K562 (cell line): ENCODE measurements at places on chromosomes 7 and 10. TPM values are rescaled to one million over a fixed set of nuclear protein-coding genes. Genes with fewer than 3 reads are reported as not detected.

Gene NPSR1
- total RNA-seq, result not detected in 2 replicates

- no peak for DNase-seq
Observed at GRCh38 chr10:13834581-13835286, 248.0 kb downstream of the PRPF18 start.

DNA sequence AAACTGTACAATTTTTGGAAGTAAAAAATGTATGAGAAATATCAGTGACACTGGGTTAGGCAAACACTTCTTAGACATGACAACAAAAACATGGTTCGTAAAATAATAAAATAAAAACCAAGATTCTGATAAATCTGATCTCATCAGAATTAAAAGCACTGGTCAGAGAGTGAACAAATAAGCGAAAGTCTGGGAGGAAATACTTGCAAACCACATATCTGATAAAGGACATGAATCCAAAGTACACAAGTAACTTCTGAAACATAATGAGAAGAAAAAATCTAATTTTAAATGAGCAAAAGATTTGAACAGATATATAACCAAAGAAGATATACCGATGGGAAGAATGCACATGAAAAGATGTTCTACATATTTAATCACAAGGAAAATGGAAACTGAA is 91.5 kb downstream of the RTKN2 start:
- DNase-seq, result no peak

Gene SDK1
- 0.16 TPM in 2 replicates for total RNA-seq

Gene IL2RA
- total RNA-seq, result 0.95 and 1.1 TPM in 2 replicates

Gene CCDC7
- total RNA-seq, result 3.0 and 3.3 TPM in 2 replicates

Gene TAX1BP1
- total RNA-seq, result 59.5 and 61.8 TPM in 2 replicates

GRCh38 chr7:99789441-99790070 is 5.6 kb upstream of the CYP3A4 start:
- no peak for DNase-seq

DNA sequence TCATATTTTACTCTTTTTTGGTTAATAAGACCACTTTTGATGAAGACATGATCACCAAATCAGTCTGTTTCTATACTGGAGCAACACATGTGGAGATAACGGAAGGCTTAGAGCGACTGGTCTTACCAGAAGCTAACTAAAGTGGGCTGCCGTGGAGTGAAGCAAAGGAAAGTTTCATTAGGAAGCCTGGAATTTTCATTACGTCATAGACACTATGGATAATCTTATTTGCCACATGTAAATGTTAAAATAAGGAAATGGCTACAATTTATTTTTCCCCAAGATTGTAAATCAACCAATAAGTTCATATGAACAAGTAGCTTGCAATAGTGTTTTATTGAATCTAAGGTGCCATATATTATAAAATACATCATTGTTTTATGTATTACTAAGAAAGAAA is 185.4 kb downstream of the PHTF2 start:
- no peak for DNase-seq

Gene EIF5AL1
- total RNA-seq, result 0.27 and 0.31 TPM in 2 replicates

Gene PTEN
- total RNA-seq, result 25.0 and 28.4 TPM in 2 replicates

GRCh38 chr10:49220679-49221078 is 32.5 kb upstream of the TMEM273 start:
- DNase-seq, result no peak

Gene SLC16A9
- 1.7 and 2.1 TPM in 2 replicates for total RNA-seq

DNA sequence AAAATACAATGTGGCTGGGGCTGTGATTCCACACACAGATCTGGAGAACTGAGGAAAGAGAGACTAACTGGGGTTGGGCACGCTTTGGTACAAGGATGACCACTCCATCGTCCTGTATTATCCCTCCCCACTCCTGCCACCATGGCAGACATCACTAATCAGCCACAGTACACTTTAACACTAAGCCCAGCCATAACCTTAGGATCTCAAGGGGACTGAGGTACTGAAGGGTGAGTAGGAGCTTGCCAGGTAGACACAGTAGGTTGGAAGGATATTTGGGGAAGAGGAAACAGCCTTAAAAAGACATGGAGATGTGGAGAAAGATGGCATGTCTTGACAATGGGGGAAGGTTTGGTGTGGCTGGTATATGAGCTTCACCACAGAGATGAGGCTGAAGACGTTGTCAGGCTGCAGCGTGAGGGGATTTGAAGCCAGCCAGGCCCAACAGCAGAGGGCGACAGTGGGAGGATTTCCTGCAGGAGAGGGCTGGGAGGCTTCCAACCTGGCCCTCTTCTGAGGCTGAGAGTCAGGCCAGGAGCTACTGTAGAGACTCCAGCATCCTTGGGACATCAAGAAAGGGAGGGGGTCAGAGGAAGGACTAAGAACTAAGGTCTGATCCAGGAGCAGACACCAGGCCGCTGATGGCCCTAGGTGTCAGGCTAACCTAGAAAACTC is 58.6 kb upstream of the COL13A1 start:
- peak; percentile 42 for DNase-seq

- DNase-seq, result no peak
Observed at GRCh38 chr7:42580061-42580460, 331.8 kb downstream of the C7orf25 start.

DNA sequence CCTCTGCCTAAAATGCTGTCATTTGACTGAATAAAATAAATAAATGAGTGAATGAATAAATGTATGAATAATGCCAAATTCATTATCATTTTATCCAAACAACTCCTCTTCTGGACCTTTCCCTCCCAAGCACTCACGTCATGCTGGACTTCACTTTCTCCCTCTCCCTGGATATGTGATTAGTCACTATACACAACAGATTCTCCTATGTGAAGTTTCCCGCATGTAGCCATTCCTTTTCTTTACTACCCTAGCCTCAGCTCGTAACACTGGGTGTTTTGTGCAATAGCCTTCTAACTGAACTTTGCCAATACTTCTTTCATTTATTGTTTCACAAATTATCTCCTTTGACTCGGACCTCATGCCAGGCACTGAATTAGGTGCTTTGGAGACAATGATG is 87.6 kb upstream of the IL6 start:
- no peak for DNase-seq

- no peak for DNase-seq
Observed at GRCh38 chr10:122665329-122665860, 34.3 kb downstream of the C10orf120 start.

GRCh38 chr7:77808517-77808916 is 9.9 kb downstream of the PHTF2 start:
- no peak for DNase-seq

Gene SEMA3D
- total RNA-seq, result 0.04 and 0.11 TPM in 2 replicates

DNA sequence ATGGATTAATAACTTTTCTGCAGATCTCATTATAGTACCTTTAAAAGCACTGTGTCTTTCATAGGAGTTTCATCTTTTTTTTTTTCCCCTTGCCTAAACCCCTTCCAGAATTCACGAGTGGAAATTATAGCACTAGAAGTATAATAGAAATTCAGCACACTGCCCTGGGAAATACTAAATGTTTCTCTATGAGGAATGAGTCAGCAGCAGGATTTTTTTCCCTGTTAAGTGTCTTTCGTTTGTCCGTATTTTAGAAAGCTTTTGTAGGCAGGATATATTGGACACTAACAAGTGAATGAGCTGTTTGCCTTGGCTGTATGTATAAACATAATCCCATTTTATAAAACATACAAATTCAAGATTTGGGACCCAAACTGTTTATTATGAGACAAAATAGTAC is 105.8 kb downstream of the EXOC4 start:
- DNase-seq, result no peak

DNA sequence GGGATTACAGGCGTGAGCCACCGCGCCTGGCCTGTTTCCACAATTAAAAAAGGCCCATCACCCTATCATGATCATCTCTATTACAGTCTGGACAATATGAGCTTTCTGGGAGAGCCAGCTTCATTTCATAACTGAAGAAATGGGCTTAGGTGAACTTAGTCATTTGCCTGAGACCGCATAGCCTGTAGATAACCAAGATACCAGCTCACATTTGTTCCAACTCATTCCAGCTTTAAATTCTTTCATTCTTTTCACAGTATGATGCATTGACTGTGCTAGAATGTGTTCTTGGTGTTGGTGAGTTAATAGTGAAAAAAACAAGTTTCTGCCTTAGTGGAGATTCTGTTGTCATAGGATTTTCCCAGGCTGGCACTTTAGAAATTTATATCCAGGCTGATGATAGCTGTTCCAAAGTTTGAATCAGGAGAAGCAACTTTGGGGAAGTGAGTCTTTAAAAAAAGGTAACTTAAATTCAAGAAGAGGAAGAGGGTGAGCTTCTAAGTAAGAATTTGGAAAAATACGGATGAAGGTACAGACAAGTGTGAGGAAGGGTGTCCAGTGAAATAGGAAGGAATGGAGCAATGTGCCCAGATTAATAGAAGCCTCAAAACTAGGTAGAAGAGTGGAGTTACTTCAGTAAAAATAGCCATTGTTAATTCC is 2.1 kb upstream of the H2AZ2 start:
- no peak for DNase-seq

Gene PNLIPRP1
- 0.60 and 1.1 TPM in 2 replicates for total RNA-seq

Gene EVX1
- not detected in 2 replicates for total RNA-seq

DNA sequence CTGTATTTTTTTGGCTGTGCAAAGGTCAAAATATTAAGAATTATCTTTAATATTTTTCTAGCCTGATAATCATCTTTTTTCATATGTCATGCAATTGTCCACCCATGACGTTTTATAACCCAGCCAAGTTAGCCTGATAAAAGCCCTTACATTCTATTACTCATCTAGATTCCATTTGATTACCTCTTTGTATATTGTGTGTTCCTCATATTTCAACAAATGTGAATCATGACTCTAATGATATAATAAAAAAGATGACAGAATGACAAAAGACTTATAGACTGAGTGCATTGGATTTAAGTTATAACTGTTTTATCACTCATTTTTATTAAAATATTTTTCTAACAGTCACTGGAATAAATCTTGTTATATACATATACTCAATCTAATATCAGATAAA is 1560.0 kb upstream of the LRRTM3 start:
- DNase-seq, result no peak

Gene CHRM2
- 0.04 TPM in 1 of 2 replicates, not detected in the other for total RNA-seq
